ENCODE measurements at places on chromosomes 5 and 9.

DNA sequence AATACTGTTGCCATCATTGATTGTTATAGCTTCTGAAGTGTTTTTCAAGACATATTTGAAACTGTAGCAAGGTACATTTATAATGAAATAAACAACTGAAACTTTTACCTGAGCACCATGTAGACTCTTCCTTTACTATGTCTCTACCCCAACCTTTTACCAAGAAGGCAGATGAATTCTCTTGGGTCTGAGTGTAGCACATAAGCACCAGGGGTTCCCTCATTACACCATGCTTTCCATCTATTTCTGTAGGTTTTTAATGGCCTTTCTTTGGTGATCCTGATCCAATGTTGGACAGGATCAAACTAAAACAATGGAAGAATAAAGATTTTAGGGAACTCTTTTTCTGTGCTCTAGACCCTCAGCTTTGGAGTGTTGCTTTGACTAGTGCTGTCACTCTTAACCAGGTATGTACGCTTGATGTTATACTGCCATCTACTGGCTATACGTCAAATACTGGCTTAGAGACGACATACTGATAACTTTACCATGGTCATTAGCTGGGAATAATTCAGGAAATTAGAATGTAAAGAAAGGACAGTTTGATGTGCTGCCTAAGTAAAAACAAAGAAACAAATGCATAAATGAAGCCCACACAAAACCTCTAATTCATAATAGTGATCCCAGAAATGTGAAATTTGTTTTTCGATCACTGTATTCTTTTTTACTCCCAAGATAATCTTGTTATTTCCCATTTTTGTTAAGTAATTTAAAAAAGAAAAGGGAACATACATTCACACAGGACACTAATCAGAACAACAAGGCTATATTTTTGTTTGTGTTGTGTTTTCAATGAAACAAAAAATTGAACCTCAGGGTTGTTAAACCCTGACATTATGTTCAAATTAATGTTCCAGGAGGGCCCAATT is 30.7 kb downstream of the IFNW1 start:
- peak; percentile 81 for DNase-seq

- no peak for DNase-seq
Measured at GRCh38 chr5:90983711-90984124, 399.4 kb downstream of the ARRDC3 start.

GRCh38 chr5:90802474-90803317 is 244.1 kb downstream of the ADGRV1 start:
- DNase-seq: peak; percentile 35

DNA sequence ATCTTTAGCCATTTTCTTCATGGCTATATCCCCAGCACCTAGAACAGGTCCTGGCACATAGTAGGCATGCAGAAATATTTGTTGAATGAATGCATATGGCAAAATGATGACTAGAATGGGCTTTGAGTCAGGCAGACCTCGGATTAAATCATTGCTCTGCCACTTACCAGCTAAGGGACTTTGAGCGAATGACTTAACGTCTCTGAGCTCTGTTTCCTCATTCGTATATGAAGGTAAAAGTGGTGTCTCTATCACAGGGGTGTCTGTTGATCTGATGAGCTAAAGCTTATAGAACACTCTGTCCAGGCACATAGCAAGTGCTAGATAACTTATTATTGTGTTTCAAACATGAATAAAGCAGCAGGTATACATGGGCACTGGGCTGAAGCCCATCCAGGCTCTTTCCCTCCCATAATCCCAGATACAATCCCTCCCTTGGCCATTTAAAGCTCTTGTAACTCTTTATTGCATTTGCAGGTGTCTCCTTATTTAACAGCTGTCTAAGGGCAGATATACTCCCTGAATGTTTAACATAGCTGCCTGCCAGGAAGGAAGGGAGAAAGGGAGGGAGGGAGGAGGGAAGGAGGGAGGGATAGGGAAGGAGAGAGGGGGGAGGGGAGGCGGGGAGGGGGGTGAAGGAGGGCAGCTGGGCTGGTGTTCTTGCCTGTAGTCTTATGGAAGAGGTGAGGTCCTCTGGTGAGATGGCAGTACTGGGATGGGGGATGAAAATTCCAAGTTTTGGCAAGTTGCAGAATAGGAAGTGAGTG is 23.2 kb upstream of the STXBP1 start:
- DNase-seq: no peak

- DNase-seq: no peak
Measured at GRCh38 chr9:34262971-34263370, 66.1 kb downstream of the KIF24 start.

DNA sequence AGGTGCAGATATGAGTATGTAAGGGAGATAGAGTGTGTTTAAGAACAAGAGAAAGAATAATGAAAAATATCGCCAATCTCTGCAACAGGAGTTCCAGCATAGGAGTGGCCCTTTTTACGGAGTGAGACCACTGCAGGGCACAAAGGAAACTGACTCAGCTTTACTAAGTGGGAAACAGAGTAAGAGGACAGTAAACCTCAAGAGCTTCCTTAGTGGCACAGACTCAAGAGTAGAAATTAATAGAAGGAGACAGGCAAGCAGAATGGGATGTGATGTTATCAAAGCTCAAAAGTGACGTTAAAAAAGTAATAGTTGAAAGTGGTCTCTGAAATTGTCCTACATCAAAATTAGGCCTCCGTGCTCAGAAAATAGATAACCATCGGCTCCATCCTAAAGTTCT is 2.1 kb upstream of the SH3RF2 start:
- DNase-seq: no peak

- no peak for DNase-seq
Measured at GRCh38 chr9:71562140-71562539, 206.2 kb downstream of the CEMIP2 start.

- DNase-seq: no peak
Measured at GRCh38 chr5:158155067-158155466, 296.1 kb upstream of the CLINT1 start.

GRCh38 chr9:16345902-16346301 is 524.6 kb downstream of the BNC2 start:
- no peak for DNase-seq

- DNase-seq: no peak
Measured at GRCh38 chr5:81006947-81007636, 46.9 kb downstream of the RASGRF2 start.

- no peak for DNase-seq
Measured at GRCh38 chr5:66992547-66992946, 204.1 kb downstream of the CD180 start.

DNA sequence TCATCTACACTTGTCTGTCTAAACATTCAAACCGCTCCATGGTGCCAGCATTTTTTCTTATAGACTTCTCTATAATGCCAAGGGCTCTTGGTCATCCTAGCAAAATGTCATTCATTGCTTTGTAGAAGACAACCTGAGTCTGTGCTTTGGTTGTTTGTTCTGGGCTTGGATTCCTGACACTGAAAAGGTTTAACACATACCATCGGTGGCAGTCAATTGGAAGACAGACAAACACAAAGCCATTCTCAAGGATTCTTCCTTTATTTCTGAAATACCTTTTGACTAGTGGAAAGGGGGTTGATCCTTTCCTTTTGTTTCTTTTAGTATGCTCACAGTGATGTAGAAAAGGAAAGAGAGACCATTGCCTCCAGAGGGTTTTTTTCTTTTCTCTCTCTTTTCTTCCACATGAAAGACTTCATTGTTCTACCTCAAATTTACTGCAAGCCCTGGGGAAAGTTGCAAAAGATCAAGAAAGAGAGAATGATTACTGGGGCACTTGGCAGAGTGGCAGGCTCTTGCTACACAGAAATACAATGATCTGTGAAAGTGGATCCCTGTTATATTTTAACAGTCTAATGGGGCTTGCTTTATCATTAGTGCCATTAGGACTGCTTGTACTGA is 66.4 kb upstream of the TMC1 start:
- DNase-seq: no peak

DNA sequence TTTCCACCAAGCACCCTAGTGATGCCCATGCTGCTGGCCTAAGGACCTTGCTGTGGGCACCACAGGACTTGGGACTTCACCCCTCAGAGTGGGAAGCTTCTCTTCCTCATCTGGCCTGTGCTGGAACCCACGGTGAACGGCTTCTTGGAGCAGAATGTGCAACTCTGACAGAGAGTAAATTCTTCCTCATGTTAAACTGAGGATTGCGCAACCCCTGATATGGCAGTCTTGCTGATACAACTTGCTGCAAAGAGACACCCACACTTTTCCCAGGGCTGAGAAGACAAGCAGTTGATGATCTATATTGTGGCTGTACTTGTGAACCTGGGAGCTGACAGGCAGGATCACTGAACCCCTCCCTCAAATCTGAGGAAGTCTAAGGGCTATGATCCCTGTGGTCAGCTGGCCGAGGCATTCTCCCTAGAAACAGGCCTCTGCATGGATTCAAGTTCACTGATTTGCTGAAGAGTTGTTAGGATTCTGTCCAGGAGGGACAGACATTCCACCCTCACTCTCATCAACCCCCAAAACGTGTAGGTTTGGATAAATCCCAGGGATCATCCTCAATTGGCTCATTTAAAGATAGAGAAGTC is 307.2 kb downstream of the MTRR start:
- DNase-seq: no peak

DNA sequence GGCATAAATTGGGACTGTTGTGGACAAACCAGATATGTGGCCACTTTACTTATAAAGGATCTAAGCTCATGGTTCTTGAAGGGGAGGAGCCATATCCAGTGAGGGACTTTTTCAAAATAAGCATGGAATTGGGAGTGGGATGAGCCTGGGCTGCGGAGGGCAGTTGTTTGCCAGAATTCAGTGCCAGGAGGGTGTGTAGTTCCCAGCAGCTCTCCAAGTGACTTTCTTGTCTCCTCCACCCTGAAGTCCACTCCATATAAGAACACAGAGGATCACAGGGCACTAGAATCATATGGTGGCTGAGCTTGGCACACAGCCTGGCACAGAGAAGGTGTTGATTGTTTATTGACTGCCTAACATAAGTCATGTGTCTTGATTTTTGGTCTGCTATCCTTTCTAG is 121.1 kb downstream of the CAVIN4 start:
- DNase-seq: no peak

GRCh38 chr5:174751154-174752000 is 27.0 kb downstream of the MSX2 start:
- DNase-seq: peak; percentile 58

Measured in T47D (cell line).